ENCODE measurements at places on chromosomes 4 and X.

DNA sequence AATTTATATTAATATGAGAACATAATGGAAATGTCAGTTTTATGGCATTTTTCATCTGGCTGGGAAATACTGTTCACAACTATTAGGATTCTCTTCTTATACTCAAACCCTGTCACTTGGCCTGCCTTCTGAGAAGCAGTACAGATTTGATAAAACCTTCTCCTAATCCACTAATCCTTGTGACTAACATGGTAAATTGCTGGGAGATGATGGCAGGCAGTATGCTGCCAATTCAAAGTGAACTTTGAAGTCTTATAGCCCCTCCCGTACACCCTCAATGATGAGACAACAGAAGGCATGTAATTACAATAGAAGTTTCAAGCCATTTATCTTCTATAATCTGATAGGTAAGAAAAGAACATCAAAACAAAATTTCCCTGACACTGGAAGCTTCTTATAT lies 36.9 kb downstream of the PAQR3 start:
- DNase-seq: no peak

DNA sequence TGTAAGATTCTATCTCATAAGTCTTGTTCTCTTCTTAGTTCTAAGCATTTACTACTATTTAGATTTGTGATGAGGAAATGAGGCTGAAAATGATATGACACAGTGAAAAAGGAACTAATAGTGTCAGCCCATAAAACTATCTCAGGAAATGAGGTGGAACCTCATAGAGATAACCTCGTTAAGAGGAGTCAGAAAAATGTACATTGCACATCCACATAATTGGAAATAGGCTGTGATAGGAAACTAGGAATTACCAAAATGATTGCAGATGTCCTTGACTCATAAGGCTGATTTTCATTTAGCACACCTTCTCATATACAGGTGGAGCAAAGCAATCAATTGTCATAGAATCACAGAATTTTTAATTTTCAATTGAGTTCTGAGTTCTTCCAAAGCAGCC lies 26.8 kb downstream of the ANXA10 start:
- DNase-seq: no peak

DNA sequence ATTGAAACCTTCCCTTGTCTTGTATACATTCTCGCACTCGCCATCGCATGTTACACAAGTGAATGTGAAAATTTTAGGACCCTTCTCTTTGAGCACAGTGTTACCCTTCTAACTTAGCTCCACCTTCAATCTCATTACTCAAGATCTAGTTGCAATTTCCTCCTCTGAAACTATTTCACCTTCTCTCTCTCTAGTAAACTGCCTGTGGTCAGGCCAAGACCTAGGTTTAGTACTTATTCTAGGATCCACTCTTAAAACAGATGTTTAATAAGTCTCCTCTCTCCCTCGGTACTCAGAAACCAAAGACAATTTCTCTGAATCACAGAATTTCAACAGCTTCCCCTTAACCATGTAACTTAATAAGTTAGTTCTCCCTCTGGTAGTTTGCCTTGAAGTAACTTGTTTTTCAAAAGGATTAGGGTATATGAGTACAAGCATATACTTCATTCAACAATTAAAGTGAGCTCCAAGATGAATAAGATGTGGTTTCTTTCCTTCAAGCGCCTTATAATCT lies 156.0 kb downstream of the SH3KBP1 start:
- no peak for DNase-seq

GRCh38 chrX:151825925-151826485 lies 86.7 kb upstream of the MAGEA4 start:
- no peak for DNase-seq

DNA sequence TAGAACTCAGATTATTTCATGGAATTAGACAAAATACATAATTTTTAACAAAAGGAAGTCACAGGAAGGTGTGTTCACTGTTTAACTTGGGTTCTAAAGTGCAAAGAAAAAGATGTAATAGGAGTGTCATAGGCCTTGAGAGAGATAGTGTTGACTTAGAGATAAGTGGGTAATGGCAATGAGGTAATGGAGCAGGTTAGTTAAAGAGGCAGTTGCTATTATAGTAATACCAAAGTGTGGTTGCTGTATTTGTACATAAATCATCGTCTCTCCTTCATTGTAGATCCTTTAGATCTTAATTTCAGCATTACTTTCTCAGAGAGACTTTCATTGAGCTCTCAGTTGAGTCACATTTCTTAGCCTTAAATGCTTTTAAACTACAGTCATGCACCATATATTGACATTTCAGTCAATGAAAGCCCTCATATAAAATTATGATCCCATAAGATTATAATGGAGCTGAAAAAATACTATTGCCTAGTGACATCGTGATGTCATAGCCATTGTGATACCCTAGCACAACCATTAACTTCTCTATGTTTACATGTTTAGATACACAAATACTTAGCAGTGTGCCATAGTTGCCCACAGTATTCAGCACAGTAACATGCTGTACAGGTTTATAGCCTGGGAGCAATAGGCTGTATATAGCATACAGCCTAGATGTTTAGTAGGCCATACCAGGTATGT lies 245.4 kb downstream of the ADGRL3 start:
- DNase-seq: no peak

DNA sequence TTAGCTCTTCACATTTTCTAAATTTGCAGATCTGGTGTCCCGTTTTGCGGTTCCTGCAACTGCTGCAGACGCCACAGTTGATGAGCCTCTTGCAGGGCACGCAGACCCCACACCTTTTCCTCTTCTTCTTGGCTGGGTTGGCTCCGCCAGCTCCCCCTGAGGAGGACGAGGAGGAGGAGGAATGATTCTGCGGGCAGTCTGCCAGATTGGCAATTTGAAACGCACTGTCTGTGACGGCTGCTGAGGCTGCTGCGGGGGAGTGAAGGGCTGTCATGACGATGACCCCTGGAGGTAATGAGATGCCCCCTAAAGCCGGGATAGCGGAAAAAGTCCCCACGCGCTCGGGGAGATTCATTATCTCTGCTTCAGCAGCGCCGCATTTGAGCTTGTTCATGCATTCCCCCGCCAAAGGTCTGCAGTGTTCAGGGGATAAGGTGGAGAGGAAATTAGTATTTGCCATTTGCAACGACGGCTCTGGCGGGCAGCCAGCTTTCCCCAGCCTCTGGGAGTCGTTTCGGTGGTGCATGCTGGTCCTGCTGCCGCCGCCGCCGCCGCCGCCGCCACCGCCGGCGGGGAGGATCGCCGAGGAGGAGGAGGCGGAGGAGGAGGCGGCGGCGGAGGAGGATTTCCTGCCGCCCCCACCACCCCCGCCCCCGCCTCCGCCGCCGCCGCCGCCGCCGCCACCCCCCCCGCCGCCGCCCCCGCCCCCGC lies 3.8 kb downstream of the CXXC4 start:
- no peak for DNase-seq

DNA sequence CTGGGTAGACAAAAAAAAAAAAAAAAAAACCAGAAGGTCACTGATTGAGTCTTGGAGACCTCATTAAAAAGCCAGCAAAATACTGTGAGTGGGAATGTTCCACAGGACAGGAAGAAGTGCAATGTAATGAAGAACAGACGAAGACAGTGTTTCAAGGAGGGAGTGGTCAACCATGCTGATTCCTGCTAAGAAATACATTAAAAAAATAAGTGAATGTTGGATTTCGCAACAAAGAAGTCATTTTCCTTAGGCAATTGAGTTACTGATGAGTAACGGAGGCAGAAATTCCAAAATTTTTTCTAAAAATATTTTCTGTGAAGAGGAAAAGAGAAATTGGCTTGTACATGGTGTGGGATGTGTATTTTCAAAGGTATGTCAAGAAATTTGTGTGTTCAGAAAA lies 94.3 kb upstream of the FAM47B start:
- no peak for DNase-seq

DNA sequence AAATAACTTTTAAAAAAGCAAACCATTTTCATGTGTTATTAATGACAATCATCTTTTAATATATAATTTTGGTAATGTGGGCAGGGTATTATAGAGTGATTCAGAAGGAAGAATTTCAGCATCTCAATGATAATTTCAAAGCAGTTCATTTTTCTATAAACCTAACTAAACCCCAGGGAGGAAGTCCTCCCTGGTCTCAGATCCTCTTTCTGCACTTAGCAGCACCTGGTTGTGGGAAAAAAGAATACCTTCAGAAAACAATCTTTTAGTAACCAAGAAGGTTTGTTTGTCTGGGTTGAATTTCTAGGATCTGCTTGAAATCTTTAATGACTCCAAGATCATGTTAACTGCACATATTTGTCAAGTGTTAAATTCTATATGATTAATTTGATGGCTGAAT lies 29.9 kb downstream of the DKK2 start:
- no peak for DNase-seq

DNA sequence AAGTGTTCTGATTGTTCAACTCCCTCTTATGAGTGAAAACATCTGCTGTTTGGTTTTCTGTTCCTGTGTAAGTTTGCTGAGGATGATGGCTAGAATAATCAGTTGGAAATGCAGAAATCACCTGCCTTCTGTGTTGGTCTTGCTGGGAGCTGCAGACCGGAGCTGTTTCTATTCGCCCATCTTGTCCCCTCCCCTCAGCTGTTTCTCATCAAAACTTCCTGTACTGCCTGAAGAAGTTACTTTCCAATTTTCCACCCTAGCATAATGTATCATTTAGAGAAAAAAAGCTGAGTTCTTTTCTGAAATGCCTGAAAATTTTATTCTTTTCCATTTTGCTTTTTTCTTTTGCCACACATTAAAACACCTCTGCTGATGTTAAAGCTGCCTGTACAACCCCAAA lies 167.6 kb downstream of the TEX13A start:
- DNase-seq: no peak

- DNase-seq: no peak
Measured at GRCh38 chrX:41236629-41237028, 97.3 kb upstream of the DDX3X start.

DNA sequence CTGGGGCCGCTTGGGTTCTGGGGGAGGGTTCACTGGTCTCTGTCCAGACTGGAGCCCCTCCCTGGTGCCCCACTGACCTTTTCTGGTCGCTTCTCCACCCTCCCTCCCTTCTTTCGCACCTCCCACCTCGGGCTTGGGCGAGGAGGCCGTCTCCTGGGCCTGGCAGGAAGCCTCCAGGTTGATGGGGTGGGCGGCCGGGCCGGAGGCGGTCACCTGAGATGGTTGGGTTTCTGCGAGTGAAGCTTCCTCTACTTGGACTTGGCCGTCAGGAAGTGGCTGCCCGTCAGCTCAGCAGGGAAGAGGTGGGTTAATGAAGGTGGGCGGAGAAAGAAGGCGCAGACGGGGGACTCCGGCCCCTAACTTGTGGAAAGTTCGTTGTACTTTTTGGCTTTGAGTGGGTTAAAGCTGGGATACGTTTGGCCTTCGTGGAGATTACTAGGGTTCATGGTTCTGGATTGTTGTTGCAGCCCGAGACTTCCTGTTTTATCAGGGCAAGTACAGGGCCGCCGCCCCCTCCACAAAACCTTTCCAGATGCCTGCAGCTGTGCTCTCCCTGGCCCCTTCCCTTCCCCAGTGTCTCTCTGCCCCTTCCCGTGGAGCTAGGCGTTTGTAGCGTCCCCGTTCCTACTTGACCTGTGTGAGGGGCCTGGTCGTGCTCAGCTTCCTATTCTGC lies 1.2 kb downstream of the AKAP17A start:
- DNase-seq: no peak

- no peak for DNase-seq
Measured at GRCh38 chr4:108035691-108036090, 46.0 kb downstream of the HADH start.

- no peak for DNase-seq
Measured at GRCh38 chr4:39937683-39938268, 39.9 kb downstream of the PDS5A start.

- no peak for DNase-seq
Measured at GRCh38 chrX:132665676-132666075, 176.8 kb upstream of the MBNL3 start.

DNA sequence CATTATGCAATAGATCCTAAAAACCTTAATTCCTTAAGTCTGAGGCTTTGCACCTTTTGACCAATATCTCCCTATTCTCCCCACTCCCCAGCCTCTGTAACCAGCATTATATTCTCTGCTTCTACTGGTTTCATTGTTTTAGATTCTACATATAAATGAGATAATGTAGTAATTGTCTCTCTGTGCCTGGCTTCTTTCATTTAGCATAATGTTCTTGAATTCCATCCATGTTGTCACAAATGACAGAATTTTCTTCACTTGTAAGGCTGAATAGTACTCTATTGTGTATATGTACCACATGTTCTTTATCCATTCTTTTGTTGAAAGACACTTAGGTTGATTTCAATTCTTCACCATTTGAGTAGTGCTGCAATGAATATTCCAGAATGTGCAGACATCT lies 66.0 kb downstream of the MAGEC1 start:
- no peak for DNase-seq

GRCh38 chr4:127139788-127140286 lies 492.9 kb upstream of the INTU start:
- DNase-seq: no peak

DNA sequence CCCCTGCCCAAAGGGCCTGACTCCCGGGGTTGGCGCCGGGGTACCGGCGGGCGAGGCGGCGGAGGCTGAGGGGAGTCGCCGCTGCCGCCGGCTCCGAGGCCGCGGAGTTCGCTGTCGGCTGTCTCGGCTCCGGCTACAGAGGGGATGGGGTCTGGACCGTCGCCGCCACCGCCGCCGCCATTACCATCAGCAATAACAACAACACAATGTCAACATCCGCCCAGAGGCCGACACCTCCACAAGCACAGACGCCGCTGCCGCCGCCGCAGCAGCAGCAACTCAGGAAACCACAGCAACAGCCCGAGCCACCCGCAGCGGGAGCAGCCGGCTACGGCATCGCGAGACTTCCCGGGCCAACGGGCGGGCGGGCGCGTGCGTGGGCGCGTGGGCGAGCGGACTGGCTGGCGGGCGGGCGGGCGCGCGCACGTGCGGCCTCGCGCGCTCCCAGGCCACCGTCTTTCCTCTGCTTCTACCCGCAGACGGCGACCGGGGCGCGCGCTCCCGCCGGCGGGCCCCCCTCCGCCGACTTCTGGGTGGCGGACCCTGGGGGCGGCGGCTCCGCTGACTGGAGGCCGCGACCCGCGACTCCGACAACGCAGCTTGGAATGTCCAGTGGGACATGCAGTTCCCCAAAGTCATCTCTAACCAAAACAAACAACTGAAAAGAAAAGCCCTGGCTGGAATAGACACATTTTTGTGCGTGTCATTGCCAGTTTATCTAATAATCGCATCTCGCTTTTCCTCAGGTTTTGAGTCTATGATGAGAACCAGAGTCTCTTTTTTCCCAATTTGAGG lies at the start of gene CHIC2:
TSS of gene CHIC2 (minus strand) at position 289 of the 795 bp plus-strand sequence. CDS start 305 bp downstream, outside the sequence.
- no peak for DNase-seq

DNA sequence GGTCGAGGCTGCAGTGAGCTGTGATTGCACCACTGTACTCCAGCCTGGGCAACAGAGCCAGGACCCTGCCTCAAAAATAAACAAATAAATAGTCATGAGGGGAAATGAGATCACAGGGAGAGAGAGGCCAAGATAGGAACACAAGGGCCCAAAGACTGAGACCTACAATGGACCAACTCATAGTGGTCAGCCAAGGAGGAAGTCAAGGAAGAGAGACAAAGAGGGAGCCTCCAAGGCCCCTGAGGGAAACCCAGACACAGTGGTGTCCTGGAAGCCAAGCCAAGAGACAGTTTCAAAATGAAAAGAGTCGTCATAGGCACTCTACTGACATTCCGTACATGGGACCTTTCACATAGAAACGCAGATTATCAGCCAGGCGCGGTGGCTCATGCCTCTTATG lies 153.3 kb downstream of the BCOR start:
- DNase-seq: no peak

- DNase-seq: no peak
Measured at GRCh38 chr4:48347282-48347921, 6.1 kb downstream of the SLAIN2 start.

Data from cerebellar nuclear complex (tissue), 1 donor.